NCI-H1092 (cell line): ENCODE measurements at places on chromosomes 5 and 9.

DNA sequence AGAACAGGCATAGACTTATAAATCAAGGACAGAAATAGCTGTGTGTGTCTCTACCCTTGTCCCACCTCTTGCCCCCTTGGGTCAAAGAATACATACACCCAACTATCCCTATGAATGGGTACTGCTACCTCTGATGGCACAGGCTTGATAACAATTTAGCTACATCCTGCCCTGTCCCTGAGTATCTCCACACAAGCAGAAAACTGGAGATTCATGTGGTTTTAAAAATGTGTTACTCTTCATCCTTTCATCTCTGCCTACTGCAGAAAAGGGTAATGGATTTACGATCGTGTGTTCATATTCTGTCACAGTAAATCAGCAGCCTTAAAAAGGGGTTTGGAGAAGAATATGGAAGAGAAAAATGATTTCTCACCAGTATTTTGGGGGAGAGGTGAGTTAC, 49.2 kb upstream of the NREP start:
- DNase-seq = no peak

DNA sequence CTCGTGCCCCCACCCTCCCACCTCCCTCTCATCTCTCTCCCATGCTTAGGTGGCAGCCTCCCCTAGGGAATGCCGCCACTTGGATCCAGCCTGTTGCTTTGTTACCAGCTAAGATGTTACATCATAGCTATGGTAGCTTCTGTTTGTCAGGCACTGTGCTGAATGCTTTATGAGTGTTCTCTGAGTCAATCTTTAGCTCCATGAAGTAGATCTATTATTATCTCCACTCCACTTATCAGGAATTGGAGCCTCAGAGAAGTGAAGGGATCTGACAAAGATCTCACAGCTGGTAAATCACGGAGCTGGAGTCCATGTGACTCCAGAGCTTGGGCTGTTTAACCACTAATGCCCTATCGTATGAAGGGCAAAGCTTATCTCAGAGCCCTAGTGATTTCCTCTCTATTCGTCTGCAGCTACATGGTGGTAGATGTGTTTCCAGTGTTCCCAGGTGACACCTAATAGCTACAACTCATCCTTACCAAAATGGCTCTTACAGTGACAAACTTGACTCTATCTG, 54.1 kb downstream of the GARNL3 start:
- no peak for DNase-seq

GRCh38 chr9:93329629-93330280, 121.7 kb upstream of the FAM120A start:
- DNase-seq = no peak

- no peak for DNase-seq
These were observed 19.4 kb downstream of the GOLM1 start for GRCh38 chr9:86079865-86080469.

- DNase-seq = no peak
These were observed 76.4 kb downstream of the SNX24 start for GRCh38 chr5:122921826-122922225.

DNA sequence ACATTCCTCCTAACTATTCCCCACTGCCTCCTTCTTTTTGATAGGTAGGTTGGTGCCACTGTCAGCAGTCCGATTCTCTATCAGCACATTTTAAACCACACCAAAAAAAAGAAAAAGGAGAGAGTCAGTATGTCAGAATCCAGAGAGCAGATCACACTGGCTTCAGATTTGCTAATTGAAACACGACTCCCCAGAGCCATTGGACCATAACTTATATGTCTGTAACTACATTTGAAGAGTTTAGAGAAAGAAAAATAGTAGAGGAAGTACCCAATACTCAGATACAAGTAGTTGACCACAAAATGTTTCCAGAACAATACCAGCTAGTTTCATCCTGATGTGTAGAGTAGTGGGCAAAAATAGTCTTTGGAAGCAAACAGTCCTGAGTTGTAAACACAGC, 216.6 kb downstream of the NR2F1-AS1 start:
- DNase-seq = no peak

DNA sequence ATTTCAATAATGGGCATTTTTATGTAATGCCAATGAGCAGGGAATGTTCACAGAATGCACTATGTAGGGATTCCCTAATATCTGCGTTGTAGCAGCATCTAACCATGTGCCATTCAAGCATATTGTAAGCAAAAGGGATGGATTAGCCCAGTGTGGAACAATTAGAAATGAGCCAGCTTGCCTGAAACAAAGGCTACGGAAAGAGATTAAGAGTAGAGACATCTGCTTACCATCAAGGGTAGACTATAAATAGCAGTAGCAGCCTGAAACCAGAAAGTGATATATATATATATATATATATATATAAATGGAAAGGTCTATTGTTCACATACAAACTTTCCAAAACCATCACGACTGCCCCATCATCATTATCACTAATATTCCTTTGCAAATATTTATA, 31.9 kb upstream of the CEP120 start:
- DNase-seq = no peak

GRCh38 chr5:64883912-64884311, 115.2 kb downstream of the CWC27 start:
- no peak for DNase-seq

- no peak for DNase-seq
These were observed 24.0 kb downstream of the LYRM7 start for GRCh38 chr5:131194725-131195124.

GRCh38 chr9:128771745-128772519, at the start of gene ZER1:
Gene ZER1 (minus strand): TSS chr9:128771927. CDS start chr9:128755565, 16,362 bp downstream.
- DNase-seq = peak; percentile 86

DNA sequence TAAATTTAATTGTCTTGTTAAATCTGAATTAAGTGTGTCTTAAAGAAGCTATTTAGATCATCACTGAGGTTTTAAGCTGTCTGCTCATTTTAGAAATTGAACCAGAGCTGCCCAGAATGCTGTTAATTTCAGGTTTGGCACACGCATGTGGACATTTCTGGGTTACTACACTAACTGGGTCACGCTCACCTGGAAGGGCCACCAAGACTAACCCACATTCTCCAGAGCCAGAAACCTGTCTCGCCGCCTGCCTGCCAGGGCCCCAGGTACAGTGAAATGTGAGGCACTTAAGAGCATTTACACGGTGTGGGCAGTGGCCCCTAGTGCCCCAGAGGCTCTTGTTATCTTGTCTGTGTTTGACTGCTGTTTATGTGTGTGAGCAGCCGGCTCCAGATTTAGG, 46.6 kb downstream of the ATP10B start:
- no peak for DNase-seq

DNA sequence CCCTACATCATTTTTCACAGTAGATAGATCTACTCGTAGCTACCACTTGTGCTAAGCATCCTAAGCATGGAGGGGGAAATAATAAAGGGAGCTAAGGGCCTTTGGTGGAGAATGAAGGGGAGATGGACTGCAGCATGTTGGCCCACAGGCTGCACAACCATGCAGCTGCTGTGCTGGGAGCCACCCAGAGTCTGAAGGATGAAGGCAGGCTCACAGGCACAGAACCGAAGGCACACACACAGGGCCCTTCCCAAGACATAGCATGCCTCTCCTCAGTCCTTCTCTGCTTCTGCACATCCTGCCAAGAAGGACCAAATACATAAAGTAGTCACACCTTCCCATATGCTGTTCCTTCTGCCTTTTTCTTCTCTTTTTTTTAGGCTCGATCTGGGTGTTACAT, 6.6 kb downstream of the FAM193B start:
- no peak for DNase-seq

DNA sequence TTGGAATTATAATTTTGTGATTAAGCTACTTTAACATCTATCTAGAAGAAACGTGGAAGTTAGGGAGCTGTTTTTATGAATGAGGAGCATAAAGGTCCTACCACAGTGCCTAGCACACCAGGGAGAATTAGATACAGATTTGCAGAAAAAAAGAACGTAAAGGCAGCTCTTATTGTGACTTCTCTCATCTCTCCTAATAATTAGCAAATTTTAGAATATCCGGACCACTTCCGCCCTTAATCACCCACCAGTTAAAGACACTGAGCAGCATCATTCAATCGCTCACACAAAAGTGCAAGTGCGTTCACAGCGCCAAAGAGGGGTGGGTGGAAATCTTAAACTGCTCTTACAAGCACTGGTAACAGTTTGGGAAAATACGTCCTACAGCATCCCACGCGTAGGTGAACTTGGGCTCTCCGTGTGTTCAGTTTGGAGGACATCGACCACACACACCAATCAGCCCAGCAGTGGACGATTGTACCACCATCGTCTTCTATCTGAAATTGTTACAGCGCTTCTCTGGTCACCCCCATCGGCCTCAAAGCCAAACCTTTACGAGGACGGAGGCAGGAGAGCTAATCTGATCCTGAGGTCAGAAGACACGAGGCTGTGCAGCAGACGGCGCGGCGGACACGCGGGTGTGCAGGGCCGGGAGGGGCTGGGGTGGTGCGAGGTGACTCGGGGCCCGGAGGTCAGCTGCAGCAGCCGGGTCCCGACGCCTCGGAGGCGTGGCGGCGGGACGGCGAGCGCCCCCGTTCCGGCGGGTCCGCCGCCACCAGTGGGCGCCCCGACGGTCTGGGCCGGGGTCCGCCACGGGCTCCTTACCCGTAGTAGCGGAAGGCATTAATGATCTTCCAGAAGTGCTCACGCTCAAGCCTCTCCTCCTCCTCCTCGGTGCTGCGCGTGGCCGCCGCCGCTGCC, 646 bp downstream of the CARNMT1 start:
- no peak for DNase-seq

GRCh38 chr9:82890865-82891264, 172.1 kb downstream of the RASEF start:
- DNase-seq = no peak

GRCh38 chr9:96519787-96520186, 69.8 kb downstream of the HABP4 start:
- no peak for DNase-seq

DNA sequence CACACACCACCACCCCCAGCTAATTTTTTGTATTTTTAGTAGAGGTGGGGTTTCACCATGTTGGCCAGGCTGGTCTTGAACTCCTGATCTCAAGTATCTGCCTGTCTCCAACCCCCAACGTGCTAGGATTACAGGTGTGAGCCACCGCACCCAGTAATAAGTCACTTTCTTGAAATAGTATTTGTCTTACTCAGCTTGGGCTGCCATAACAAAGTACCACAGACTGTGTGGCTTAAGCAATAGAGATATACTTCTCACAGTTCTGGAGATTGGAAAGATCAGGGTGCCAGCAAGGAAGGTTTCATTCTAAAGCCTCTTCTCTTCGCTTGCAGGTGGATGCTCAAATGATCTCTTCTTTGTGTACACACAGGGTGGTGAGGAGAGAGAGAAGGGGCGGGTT, 99.8 kb downstream of the ARRDC3 start:
- no peak for DNase-seq

GRCh38 chr9:132679946-132680625, 9.8 kb downstream of the GTF3C4 start:
- DNase-seq = no peak

GRCh38 chr9:135507104-135508035, 6.9 kb downstream of the MRPS2 start:
- DNase-seq = no peak

DNA sequence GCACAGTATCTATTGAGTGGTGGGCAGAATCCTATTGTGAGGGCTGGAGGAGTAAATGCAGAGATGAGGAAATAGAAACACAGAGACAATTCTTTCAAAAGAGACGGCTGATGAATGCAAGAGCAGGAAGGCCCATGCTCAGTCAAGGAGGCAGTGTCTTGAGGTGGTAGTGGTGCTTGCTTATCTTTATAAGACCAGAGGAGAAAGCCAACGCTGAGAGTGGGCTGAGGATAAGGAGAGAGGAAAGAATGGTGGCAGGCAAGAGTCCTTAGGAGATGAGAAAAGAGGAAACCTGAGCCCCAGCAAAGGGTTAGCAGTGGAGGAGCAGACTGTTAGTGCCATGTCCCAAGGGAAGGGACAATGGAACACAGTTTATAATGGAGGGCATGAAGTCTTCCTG, 86.0 kb downstream of the SNCAIP start:
- DNase-seq = no peak

GRCh38 chr5:142343531-142343930, 18.7 kb upstream of the SPRY4 start:
- no peak for DNase-seq

DNA sequence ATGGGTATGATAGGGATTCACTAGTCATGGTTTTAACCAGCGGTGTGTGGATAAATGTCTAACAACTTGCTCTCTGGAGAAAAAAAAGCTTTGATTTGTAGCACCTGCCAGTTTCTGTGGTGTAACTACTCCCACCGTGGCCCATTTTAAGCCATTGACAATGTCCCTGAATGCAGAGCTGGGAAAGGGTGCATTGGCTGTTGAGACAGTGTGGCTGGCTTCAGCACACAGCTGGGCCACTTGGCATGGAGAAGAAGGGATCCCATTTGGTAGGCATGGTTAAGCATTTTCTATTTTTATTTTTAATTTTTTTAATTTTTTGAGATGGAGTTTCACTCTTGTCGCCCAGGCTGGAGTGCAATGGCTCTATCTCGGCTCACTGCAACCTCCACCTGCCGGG, 31.5 kb upstream of the SYNPO start:
- no peak for DNase-seq

DNA sequence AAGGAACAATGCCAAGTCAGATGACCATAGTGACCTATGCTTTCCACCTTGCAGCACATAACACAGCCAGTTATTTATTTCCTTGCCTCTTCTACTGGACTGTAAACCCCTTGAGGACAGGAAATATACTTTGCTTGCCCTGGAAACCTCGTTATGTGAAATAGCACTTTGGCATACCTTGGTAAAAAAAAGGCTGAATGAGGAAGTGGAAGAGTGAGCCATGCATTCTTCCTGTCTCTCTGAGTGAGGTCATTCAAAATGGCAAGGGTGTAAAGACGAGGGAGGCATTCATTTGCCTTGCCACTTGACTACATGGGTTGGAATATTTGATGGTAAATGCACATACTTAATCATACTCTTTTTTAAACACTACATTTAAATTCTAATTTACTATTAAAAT, 42.8 kb upstream of the SVEP1 start:
- no peak for DNase-seq

- no peak for DNase-seq
These were observed 86.0 kb upstream of the NR5A1 start for GRCh38 chr9:124593200-124593599.

- no peak for DNase-seq
These were observed 98.2 kb downstream of the CSNK1G3 start for GRCh38 chr5:123610209-123610608.

- DNase-seq = peak; percentile 42
These were observed 759.5 kb downstream of the TAF11L14 start for GRCh38 chr5:18393565-18394442.

DNA sequence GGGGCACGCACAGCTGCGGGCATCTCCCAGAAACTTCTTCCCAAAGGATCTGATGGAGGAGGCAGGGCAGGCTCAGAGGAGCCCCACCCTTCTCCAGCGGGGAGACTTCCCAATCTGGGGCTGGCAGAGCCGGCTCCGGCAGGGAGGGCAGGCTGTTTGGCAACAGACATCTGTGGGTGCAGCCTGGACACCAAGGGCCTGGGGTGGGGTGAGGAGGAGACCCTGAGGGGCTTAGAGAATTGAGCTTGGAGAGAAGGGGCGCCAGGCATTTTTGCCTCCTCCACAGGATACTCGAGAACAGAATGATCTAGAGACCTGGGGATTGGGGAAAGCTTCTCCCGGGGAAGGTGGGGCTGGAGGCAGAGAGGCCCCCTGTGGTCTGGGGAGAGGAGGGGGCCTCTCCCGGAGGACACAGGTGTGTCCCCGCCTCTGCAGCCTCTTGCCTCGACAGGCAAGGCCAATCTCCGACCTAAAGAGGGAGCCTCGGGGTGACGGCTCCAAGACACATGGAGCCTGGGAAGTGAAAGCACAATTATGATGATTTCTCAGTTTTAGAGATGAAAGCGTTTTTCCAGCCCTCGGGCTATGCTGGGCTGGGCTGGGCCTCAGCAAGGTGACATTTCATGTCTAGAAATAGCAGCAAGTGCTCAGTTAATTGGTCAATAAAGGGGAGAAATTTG, 8.4 kb downstream of the LHX3 start:
- no peak for DNase-seq

- DNase-seq = peak; percentile 4
These were observed 107.0 kb downstream of the ZNF354C start for GRCh38 chr5:179166886-179167841.
